ENCODE measurements at places on chromosomes 7 and 10.

- DNase-seq = no peak
These were observed 98.9 kb upstream of the KIF5B start for GRCh38 chr10:32155075-32155516.

DNA sequence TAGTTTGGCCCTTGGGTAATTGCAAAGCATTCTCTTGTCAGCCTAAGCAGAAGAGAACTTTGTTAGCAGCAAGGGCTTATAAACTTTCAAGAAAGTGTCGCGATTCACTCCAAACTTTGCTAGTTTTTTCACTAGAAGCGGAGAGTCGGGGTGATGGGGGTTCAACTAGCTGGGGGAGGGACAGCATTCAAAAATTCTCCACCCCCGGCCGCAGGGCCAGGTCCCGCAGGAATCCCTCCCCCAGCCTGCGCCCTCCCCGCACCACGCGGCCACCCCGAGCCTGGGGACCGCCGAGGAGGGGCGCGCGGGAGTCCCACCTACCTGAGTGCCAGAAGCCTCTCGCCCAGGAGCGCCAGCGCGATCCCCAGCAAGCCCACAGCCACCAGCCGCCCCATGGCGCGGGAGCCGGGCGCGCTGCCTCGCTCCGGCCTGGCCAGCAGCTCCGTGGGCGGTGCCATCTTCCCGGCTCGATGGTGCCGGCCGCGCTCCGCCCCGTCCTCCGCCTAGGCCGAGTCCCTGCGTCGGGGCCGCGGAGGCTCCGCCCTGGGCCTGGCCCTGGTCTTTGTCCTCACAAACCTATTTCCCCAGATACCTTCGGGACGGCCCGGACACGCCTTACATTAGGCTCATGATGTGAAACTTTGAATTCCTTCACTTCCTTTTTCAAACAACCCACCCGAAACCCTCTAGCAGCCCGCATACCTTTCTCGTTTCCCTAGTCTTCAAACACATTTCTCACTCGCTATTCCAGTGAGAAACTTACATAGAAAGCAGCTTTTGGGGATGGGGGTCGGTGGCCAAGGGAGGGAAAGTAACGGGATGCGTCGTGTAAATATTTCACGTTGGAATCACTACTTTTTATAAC, at the start of gene PON2:
Gene PON2 (minus strand): TSS at position 472 of the 865 bp plus-strand sequence. CDS start 77 bp downstream, at position 395.
- DNase-seq = peak; percentile 95

- DNase-seq = no peak
These were observed 41.1 kb downstream of the CXCL12 start for GRCh38 chr10:44343843-44344242.

DNA sequence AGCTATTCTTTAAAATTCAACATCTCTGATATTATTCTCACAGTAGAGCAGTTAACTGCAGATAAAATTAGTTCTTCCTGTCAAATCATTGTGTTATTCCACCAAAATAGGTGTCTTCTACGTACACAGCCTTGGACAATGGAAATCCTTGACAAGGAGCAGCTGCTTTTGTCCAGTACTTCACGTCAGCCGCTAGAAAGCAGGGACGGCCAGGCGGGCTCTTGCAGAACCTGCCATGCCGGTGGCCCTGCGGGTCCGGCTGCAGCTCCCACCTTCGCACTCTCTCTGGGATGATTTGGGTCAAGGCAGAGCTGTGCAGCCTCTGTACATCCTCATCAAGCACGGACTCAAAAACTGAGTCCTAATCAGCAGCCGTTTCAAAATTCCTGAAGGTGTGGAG, 2.2 kb upstream of the FOXI2 start:
- no peak for DNase-seq

DNA sequence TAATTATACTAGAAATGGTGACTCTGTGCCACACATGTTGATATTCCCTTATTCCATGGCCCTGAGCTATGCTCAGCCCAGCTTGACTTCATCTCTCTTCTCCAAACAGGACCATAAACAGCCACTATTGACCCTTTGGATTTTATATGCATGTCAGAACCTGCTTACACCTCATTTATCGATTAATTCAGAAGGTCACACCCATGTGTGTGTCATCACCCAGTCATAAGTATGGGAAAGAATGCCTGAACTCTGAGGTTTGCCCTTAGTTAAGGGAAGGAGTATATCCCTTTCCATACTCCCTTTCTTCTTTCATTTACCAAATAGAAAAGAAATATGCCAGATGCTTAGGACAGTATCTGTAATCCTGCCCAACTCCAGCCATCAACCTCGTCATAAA, 602.3 kb downstream of the SORCS3 start:
- DNase-seq = no peak

- DNase-seq = no peak
These were observed 179.4 kb downstream of the PDE1C start for GRCh38 chr7:31890766-31891165.

- DNase-seq = no peak
These were observed 33.6 kb downstream of the NKX6-2 start for GRCh38 chr10:132752378-132752777.
